ENCODE measurements at places on chromosomes 5 and 9.

DNA sequence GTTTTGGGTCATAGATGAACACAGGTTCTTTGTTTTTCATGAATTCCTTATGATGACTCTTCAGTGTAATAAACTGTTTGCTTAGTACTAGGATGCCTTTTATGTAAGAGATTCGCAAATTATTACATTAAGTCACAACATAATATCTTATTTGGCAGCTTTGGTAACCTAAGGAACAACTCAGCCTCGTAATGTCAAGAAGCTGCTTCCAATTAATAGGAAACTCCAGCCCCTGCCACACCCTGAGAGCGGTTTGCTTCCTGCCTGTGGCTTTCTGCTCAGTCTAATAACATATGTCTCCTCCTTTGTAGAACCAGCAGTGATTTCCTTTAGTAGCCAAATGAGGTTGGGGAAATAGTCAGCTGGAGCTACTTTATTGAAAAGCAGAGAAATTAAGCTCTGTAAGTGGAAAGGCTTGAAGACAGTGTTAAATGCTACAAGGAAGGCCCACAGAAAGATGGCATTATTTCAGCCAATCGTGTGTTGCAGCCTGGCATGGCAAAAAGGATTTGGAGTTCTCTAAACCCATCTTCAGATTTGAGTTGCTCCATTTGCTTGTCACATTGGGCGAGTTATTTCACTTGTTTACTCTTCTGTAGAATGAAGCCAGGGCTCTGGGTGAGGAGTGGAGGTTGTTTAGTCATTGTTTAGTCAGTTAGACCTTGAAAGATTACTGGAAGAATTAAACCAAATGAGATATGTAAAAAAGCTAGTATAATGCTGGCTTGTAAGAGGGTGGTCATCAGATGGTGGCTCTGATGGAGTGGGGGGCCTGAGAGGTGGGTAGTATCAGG lies 54.1 kb downstream of the MTAP start:
- no peak for DNase-seq

GRCh38 chr5:176624938-176625337 lies 5.4 kb downstream of the SNCB start:
- DNase-seq = no peak

DNA sequence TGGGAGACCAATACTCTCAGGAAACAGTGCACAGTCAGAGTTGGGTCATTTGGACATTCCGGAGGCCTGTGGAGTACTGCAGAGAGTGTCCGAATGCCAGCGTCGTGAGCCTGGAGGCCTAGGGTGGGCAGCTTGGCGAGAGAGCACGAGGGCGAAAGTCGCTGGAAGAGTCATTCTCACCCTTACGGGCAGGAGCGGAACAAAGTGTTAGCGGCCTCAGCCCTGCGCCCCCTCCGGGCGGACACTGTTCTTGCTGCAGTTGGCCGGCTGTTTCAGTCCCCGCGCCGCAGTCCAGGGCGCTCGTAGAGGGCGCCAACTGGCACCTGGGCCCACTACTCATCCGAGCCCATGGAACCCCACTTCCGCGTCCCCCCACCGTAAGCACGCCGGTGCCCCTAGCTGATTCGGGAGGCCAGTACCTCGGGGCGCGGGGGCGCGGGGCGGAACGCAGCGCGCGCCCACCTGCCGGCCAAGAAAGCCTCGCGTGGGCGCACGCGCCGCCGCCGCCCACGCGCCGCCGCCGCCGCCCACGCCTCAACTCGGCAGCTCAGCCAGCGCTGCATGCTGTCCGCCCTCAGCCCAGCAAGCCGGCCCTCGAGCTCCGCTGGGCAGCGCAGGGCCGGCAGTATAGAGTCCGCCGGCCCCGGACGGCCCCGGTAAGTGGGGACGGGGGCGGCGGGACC lies 99.7 kb upstream of the CCL21 start:
- no peak for DNase-seq

GRCh38 chr5:95927927-95928723 lies 33.5 kb downstream of the ELL2 start:
- DNase-seq = no peak

GRCh38 chr5:15558240-15558639 lies 58.3 kb downstream of the FBXL7 start:
- no peak for DNase-seq

GRCh38 chr5:82513738-82514137 lies 235.6 kb upstream of the RPS23 start:
- DNase-seq = no peak

DNA sequence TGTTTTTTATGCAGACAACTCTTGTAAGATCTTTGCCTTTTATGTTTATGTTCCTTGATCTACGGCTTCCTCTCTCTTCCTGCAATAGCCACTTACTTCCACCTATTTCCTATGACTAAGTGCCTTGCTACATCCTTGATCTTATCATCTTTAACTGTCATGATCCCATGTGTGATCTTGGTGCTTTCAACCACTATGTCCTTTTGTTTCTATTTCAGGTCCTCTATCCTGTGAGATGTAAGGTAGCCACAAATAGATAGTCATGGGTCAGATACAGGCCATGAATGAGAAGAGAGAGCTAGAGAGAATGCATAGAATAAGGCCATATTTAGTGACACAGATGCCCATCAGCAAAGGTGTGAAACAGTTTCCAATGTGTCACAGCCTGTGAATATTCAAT lies 243.6 kb upstream of the HAPLN1 start:
- no peak for DNase-seq

All from activated CD4-positive, alpha-beta T cell treated with anti-CD3 and anti-CD28 coated beads, Interleukin-2, amount 50 U/mL, for 48 hours (primary cell).